Left ventricle myocardium inferior (tissue), 1 donor: ENCODE measurements at places on chromosomes 12 and 14. TPM values are rescaled to one million over a fixed set of nuclear protein-coding genes. Genes with fewer than 3 reads are reported as not detected.
A peak's percentile ranks its signal among the peaks of the same experiment; 100 is the strongest.

DNA sequence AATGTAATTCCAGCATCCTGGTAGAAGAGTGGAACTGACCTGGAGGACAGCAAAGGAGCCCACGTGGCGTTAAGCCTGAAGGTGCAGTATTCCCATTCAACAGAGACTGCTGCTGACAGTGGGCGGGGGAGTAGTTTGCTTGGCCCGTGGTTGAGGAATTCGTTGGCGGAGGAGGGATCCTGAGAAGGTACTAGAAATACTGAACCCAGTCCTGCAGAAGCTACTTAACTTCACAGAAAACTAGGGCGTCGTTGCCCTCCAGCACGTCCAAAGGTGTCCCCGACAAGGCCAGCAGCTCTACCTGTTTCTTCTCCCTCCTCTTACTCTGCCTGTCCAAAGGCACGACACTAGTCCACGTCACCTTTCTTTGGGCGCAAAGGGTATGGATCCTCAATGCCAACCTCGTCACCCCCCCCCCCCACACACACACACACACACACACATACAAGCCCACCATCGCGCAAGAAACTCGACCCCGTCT is 303 bp downstream of the PUS7L start:
- DNase-seq = no peak
- H3K27me3 ChIP-seq = no peaks in the 10 kb centered on the region
- peaks cover 51% of the 10 kb centered on the region for H3K4me1 ChIP-seq
- peak overlapping the region; percentile 75 for H3K4me3 ChIP-seq

DNA sequence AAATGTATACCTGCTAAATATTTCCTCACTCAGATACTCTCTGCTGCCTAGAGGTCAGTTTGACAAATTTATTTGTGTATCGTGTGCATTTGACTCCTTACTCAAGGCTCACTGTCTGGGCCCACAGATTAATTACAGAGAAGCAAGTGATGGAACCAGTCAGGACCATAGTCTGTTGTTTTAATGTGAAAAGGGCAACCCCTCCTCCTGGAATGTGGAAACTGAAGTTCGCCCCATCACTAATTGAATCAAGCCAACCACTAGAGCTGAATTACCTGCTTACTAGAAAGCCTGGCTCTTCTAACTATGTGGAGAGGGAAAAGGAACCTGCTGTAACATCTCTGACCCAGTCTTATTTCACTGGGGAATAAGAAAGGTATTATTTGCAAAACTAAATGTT is 199.9 kb upstream of the KRR1 start:
- peaks cover 58% of the 10 kb centered on the region for H3K4me1 ChIP-seq
- no peaks in the 10 kb centered on the region for H3K36me3 ChIP-seq
- no peak overlapping the region for H3K4me3 ChIP-seq
- H3K27ac ChIP-seq = no peak overlapping the region

DNA sequence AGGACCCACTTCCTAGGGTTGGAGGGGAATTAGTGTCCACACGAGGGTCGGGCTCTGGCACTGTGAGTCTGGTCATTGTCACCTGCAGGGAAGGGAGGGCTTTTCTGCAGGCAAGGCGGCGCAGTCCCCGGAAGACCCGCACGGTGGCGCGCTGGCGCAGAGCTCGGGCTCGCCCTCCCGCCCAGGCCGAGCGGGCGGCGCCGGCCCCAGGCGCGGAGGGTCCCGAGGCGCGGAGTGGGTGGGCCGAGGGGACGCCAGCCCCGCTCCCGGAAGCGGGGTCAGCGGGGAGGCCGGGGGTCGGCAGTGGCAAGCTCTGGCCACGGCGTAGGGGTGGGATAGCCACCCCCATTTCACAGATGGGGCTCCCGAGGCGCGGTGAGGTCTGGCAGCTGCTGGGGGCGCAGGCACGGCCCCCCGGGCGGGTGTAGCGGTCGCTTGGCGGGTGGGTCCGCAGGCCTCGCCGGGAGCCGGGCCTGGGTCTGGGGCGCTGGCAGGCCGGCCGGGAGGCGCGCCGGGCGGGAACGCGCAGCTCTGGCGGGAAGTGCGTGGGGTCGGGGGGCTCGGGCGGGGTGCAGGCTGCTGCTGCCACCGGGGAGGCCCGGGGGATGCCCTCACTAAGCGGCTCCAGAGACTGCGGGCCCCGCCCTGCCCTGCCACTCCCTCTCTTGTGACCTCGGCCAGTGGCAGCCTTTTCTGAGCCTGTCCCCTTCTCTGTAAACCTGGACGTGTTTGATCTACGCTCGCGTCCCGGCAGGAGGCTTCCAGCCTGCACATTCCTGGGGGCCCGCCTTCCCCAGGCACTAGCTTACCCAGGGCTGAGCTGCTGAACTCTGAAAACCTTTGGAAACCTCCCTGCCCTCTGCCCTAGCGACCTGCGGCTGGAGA is 46.1 kb downstream of the CYP46A1 start:
- no peaks in the 10 kb centered on the region for H3K36me3 ChIP-seq
- peak overlapping the region; percentile 94 for H3K27ac ChIP-seq
- H3K4me3 ChIP-seq = peak overlapping the region; percentile 70
- peaks cover 11% of the 10 kb centered on the region for H3K27me3 ChIP-seq
- peaks cover 58% of the 10 kb centered on the region for H3K4me1 ChIP-seq

GRCh38 chr12:97259098-97259497 is 203.5 kb upstream of the RMST start:
- H3K27me3 ChIP-seq = no peaks in the 10 kb centered on the region
- no peak overlapping the region for H3K4me3 ChIP-seq
- no peak overlapping the region for H3K27ac ChIP-seq
- DNase-seq = no peak
- H3K36me3 ChIP-seq = no peaks in the 10 kb centered on the region

GRCh38 chr12:89542912-89543592 is 17.2 kb upstream of the POC1B start:
- H3K4me3 ChIP-seq = no peak overlapping the region
- no peaks in the 10 kb centered on the region for H3K36me3 ChIP-seq
- no peaks in the 10 kb centered on the region for H3K27me3 ChIP-seq
- peaks cover 32% of the 10 kb centered on the region for H3K4me1 ChIP-seq

DNA sequence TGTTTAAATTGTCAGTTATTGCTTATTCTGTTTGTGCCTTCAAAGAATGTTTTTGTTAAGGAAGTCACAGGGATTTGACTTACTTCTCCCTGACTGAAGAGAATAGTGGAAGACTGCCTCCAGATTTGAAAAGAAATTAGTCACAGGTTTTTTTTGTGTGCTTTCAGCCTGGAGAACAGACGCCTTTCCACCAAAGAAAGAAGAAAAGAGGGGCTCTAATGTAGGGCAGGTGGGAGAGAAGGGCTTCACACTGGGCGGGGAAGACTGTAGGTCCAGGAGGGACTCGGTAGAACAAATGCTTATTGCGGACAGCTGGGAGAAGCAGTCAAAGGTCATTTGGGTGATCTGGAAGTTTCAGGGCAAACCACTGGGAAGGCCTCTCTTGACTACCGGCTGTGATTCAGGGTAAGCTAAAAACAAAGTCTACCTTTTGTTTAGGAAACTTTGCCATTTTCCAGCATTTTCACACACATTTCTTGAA is 76.8 kb downstream of the SAMD4A start:
- DNase-seq = no peak
- H3K4me1 ChIP-seq = peaks cover 94% of the 10 kb centered on the region
- H3K36me3 ChIP-seq = no peaks in the 10 kb centered on the region
- no peak overlapping the region for H3K27ac ChIP-seq

DNA sequence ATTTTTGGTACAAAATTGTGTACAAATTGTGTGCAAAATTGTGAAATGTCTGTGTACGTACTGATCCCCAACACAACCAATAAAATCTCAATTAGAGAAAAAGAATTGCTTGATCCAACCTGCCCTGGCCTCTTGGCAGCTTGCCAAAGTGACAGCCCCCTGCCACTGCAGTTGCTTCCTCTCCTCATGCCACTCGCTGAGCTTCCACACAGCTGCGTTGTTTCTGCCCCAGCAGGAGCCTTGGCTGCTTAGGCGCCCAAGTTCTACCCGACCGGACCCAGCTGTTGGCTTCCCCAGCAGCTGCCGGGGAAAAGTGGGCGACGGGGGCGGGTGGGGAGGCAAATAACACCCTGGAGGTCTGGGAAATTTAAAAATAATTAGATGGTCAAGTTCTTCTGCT is 171.8 kb upstream of the ATF7IP start:
- H3K4me3 ChIP-seq = no peak overlapping the region
- H3K27ac ChIP-seq = no peak overlapping the region
- no peak for DNase-seq
- no peaks in the 10 kb centered on the region for H3K36me3 ChIP-seq
- H3K27me3 ChIP-seq = peaks cover 19% of the 10 kb centered on the region
- no peaks in the 10 kb centered on the region for H3K4me1 ChIP-seq

GRCh38 chr14:84704601-84705000 is 825.3 kb upstream of the FLRT2 start:
- no peaks in the 10 kb centered on the region for H3K27me3 ChIP-seq
- H3K4me3 ChIP-seq = no peak overlapping the region
- no peaks in the 10 kb centered on the region for H3K4me1 ChIP-seq
- H3K36me3 ChIP-seq = no peaks in the 10 kb centered on the region

DNA sequence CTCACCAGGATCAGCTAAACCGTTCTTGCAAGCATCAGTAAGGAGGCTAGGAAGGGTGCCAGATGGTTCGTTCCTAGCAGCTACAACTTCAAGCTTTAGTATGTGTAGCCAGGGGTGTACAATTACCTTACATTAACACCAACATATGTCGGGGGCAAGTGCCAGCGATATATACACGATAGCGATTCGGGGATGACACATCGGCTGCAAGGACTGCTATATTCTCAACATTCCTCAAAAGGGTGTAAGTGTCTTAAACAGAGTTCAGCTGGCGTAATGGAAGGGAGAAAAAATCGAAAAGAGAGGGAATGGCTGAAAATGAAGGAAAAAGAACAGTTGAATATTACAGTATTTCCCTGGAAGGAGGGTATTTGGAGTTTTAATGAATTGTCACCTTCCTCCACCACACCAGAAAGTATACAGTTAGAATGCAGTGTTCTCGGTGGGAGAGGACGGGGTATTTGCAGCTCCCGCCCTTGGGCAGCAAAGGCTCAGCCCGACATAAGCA is 545 bp downstream of the LIMA1 start:
- peak overlapping the region; percentile 91 for H3K4me3 ChIP-seq
- no peaks in the 10 kb centered on the region for H3K27me3 ChIP-seq
- H3K36me3 ChIP-seq = no peaks in the 10 kb centered on the region
- DNase-seq = no peak

GRCh38 chr14:67389275-67389674 is 22.7 kb downstream of the PLEK2 start:
- H3K27ac ChIP-seq = no peak overlapping the region
- H3K4me3 ChIP-seq = no peak overlapping the region
- no peaks in the 10 kb centered on the region for H3K27me3 ChIP-seq
- DNase-seq = no peak
- peaks cover 22% of the 10 kb centered on the region for H3K36me3 ChIP-seq

DNA sequence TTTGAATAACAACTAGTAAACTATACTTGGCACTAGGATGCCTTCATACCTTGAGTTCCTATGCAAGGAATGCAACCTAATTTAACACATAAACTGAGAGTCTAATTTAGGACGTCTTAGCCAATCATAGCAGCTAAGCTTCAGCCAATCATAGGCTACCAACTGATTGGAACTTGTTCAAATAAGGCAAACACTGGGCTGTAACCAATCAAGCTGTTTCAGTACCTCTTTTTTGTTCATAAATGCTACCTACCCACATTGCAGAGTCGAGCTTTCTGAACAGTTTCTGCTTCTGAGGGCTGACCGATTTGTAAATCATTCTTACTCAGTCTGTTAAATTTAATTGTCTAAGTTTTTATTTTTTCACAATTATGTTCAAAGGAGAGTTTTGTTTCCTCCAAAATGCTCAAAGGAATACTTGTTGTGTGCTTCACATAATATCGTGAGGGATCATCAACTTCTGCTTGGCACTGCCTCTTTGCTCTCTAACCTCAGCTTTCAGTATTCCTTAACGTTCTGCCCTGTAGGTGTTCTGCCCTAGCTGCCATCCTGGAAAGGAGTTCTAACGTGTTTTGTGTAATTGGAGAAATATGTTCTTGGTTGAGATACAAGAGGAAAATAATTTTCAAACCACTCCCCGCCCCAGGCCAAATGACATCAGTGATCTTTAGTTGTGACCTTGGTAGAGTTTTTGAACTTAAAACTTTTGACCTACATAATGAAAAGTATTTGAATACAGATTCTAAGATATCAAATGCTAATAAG is 380.4 kb upstream of the MIS18BP1 start:
- DNase-seq = no peak
- no peaks in the 10 kb centered on the region for H3K4me1 ChIP-seq
- H3K4me3 ChIP-seq = no peak overlapping the region

- no peak overlapping the region for H3K27ac ChIP-seq
- H3K27me3 ChIP-seq = no peaks in the 10 kb centered on the region
- DNase-seq = no peak
- no peak overlapping the region for H3K4me3 ChIP-seq
Observed at GRCh38 chr14:55701638-55702037, 121.6 kb downstream of the KTN1 start.

DNA sequence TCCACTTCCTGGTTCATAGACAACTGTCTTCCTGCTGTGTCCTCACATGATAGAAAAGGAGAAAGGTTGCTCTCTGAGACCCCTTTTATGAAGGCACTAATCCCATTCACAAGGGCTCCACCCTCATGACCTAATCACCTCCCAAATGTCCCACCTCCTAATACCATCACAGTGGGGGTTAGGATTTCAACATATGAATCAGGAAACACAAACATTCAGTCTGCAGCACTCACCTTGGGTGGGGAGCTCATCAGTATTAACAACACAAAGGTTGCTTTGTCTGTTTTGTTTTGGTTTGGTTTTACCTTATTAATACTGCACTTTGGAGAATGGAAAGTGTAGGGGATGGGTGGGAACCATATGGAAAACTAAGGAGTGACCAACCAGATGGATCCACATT is 10.5 kb upstream of the SMCO2 start:
- H3K27ac ChIP-seq = no peak overlapping the region
- no peak overlapping the region for H3K4me3 ChIP-seq
- H3K27me3 ChIP-seq = no peaks in the 10 kb centered on the region
- no peak for DNase-seq
- H3K36me3 ChIP-seq = no peaks in the 10 kb centered on the region
- H3K4me1 ChIP-seq = peaks cover 20% of the 10 kb centered on the region

- H3K4me3 ChIP-seq = no peak overlapping the region
- no peak overlapping the region for H3K27ac ChIP-seq
- H3K36me3 ChIP-seq = no peaks in the 10 kb centered on the region
- peaks cover 17% of the 10 kb centered on the region for H3K4me1 ChIP-seq
- no peaks in the 10 kb centered on the region for H3K27me3 ChIP-seq
- DNase-seq = no peak
Observed at GRCh38 chr14:75059642-75060041, 4.2 kb downstream of the ACYP1 start.

DNA sequence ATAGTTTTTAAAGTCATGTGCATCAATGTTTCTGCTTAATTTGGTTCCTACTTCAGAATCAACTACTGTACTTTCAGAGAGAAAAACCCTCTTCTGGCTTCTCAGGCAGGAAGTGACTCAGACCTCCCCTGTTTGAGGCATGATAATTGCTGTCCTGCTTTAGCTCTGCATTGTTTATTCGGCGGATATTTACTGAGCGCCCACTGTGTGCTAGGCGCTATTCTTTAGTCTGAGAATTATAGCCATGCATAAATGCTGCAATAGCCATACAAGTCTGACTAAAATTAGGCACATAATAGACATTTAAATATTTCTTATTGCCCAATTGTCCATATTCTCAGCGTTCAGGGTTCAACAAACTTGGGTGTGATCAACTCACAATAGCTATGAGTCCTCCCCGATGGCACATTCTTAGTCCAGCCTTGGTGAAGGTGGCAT is 6.1 kb upstream of the AMIGO2 start:
- peak overlapping the region; percentile 14 for H3K27ac ChIP-seq
- DNase-seq = no peak
- H3K27me3 ChIP-seq = no peaks in the 10 kb centered on the region
- peaks cover 50% of the 10 kb centered on the region for H3K4me1 ChIP-seq

- H3K27me3 ChIP-seq = no peaks in the 10 kb centered on the region
- no peak overlapping the region for H3K27ac ChIP-seq
- no peak overlapping the region for H3K4me3 ChIP-seq
- no peaks in the 10 kb centered on the region for H3K4me1 ChIP-seq
- no peak for DNase-seq
Observed at GRCh38 chr14:62691647-62692489, 353.4 kb downstream of the KCNH5 start.

ASCL1 gene
- not detected for total RNA-seq
